ENCODE measurements at places on chromosomes 16 and 17.

GRCh38 chr17:77499699-77500435 lies 359.1 kb downstream of the SEC14L1 start:
- no peak for DNase-seq

DNA sequence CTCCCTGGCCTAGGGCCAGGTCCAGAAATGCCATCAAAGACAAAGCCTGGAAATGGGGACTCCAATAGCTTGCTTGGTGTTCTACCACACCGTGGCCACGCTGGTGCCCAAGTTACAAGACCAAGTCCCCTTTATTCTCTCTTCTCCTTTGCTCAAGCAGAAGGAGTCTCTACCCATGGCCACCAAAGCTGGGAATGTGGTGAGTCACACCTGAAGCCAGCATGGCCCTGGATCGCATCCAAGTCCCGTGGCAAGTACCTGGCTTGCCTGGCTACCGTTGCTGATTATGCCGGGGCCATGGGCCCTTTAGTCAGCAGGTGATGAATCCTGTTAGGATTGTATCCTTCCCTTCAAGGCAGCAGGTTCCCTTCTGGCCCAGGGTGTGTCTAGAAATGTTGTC lies 260.0 kb downstream of the HAPSTR1 start:
- no peak for DNase-seq

DNA sequence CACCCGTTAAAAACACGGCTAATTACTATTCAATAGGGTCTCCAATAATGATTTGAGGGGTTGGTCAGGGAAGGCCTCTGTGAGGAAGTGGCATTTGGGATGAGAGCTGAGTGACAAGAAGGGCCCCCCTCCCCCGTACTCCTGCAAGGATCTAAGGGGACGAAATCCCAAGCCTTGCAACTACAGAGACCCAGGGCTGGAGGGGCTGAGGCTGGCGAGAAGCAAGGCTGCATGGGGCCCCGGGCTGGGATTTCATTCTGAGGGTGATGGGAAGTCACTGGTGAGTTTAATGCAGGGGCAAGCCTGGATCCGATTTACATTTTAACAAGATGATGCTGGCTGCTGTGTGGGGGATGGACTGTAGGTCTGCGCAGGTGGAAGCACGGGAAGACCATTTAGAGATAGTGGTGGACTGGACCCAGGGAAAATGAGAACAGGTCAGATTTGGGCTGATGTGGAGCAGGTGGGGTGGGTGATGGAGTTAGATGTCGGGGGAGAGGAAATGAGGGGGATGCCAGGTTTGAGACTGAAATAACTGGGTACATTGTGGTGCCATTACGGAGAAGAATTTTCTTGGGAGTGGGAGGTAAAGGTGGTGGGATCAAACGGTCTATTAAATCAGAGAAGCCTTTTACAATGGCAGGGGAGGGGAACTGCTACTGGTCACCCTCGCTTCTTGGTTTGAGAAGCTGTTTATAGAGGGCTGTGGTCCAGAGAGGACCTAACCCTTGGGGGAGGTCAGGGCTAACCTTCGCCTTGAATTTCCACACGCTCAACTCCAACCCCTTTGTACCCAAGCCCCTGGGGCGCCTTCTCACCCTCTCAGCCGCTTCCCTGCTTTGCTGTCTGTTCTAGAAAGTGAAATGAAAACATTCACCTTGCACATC lies 932 bp upstream of the MYBBP1A start:
- DNase-seq: no peak

DNA sequence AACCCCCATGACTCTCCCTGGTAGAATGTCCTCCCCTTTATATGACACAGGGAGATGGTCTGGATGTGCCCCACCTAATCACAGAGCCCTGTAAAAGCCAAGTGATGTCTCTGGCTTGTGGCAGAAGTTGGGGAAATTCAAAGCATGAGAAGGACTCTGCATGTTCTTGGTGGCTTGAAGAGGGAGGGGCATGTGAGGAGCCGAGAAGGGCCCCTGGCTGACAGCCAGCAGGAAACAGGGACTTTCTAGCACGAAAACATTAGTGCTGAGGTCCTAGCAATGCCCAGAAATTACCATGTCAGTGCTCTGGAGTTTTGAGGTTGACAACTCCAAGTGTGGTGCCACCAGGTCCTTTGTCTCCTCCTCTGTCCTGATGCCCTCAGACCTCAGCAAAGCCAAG lies 75.9 kb downstream of the USP22 start:
- DNase-seq: no peak

DNA sequence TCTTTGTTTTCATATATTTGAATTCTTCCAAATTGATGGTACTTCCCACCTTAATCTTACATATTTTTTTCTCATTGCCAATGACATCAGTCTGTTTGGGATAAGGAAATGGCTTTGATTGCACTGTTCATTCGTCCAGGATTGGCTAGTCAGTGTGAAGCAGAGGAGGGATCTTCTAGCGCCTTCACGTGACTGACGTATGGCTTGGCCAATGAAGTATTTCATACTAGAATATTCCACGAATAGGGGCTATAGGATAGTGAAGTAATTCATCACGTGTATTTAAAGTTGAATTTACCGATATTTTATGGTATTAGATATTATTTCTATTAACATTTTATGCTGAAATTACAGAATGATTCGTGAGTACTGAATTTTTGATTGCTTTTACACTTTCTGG lies 178.7 kb upstream of the ZFHX3 start:
- no peak for DNase-seq

Data from BE2C (cell line).